ENCODE measurements at places on chromosomes 13 and 19.

- no peak for DNase-seq
Observed at GRCh38 chr19:48554385-48555091, 2.6 kb downstream of the SULT2B1 start.

DNA sequence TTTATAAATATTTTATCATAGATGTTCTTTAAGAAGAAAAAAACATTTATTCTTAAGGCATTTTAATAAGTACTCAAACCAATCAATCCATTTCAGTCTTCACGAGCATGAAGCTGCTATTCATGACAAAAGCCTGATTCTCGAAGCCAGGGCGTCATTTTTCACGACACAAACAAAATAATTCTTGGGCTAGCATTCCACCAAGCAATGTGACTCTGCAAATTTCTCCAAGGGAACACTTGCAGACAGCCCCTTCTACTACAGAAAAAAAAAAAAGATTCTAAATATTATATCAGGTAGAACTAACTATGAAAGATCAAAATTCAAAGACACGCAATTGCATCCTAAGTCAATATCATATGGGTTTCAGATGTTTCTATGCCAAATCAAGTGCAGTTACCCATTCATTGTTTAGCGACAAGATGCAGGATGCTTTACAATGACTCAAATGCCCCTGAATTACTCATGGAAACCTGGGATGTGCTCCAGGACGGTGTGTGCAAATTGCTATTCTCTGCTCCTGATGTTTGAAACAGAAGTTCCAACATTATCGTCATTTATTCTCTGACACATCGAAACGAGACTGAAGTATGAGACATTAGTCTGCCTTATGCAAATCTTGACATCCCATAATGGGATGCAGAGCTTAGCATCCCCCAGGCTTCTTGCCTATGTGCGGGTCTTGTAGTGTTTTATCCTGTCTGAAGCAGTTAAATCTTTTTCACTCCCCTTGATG is 517.7 kb downstream of the MYO16 start:
- DNase-seq: no peak

DNA sequence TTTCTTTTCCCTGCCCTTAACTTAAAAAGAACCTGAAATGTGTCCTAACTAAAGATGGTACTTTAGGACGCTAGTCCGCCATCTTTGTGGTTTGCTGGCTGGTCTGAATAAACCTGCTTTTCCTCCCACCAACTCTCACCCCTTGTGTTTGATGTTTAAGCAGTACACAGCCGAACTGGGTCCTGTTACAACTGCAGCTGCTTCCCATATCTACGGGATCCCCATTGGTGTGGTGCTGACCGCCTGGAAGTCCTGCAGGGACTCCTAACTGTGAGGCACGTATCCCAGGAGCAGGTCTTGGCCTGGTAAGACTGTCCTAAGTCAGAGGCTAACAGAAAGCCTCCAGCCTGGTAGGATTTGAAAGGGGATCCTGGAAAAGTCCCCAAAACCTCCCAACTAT is 40.9 kb upstream of the VSTM2B start:
- no peak for DNase-seq

DNA sequence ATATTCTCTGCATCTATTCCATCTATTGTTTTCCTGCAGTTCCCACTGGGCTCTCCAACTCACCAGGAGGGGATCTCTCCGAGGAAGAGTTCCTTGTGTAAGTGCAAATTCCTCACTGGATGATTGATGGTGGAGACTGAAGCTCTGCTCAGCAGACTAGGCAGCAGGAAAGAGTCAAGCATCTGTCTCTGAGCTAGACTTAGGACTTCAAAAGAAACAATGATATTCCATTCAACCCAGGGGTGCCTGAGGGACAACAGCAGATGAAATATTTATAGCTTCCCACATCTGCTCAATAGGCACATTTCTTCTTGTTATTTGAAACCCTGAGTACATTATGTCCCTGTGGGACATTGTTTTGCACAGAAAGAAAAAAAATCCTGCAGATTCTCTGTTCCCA is at the start of the genes OR7A5 and OR7C1:
Gene OR7A5, minus strand, starts transcription at position 175 of the 400 bp plus-strand sequence. CDS start 6,944 bp downstream, outside the sequence.
Gene OR7C1, minus strand, starts transcription at position 175 of the 400 bp plus-strand sequence. CDS start 35,049 bp downstream, outside the sequence.
- no peak for DNase-seq

DNA sequence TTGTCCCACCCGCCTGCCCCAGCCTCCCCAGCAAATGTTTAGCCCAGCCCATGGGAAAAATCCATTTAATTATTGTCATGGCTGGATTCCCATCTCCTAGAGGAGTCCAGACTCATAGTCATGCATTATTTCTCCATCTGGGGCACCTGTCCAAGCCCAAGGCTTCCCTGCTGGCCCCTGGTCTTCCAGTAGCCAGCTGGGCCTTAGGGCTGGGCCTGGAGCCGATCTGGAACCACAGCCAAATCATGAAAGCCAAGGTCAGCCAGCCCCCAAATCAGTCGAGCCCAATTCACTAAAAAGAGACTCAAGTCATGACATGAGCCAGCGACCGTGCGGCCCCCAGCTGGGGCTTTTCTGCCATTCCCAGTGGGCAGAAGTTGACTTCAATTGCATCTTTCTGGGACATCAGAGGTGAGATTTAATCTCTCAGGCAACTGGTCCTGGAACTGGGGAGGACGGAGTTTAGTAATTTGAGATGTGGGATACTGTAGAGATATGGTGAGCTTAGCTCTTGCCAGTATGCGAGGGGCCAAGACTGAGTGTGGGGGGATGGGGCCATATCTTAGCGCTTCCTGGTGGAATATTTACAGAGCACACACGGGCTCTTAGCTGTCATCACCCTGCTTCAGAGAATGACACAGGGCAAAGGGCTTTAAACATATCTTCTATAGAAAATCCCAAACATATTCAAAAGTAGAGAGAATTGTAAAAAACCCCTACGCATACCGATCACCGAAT is 9.4 kb upstream of the PGLYRP2 start:
- no peak for DNase-seq

GRCh38 chr13:24192057-24192810 is 31.7 kb downstream of the SPATA13 start:
- no peak for DNase-seq

DNA sequence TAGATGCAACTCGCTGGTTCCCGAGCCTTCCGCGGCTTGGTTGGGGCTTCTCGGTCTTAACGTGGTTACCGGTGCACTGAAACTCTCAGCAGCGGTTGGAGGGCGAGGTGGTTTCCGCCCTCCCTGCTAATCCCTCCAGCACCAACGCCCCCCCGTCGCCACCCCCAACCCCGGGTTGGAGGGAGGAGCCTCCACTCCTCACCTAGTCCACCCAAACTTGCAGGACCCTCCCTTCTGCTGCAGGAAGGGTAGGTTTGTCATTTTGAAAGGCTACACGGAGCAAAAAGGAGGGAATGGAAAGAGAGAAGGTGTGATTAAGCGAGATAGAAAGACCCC is 465.0 kb downstream of the ITGBL1 start:
- no peak for DNase-seq

- DNase-seq: no peak
Observed at GRCh38 chr19:38856813-38857212, 7.0 kb upstream of the HNRNPL start.

GRCh38 chr13:55937180-55937579 is 1203.5 kb upstream of the PRR20A start:
- no peak for DNase-seq

DNA sequence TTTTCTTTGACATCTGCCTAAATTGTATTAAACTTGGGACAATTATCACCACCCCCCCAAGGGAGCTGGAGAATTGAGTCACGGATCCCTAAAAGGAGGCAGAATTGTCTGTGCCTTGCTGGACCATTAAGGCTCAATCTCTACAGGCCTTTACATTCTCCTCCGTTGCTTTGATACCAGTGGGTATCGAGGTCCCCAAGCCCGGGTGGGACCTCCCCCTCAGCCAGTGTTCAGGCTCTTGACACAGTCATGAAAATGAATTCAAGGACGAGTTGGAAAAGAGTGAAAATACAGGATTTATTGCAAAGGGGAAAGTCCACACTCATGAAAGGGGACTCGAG is 5.6 kb downstream of the PPP1R15A start:
- no peak for DNase-seq

GRCh38 chr19:17796013-17796837 is 1.3 kb downstream of the B3GNT3 start:
- no peak for DNase-seq

DNA sequence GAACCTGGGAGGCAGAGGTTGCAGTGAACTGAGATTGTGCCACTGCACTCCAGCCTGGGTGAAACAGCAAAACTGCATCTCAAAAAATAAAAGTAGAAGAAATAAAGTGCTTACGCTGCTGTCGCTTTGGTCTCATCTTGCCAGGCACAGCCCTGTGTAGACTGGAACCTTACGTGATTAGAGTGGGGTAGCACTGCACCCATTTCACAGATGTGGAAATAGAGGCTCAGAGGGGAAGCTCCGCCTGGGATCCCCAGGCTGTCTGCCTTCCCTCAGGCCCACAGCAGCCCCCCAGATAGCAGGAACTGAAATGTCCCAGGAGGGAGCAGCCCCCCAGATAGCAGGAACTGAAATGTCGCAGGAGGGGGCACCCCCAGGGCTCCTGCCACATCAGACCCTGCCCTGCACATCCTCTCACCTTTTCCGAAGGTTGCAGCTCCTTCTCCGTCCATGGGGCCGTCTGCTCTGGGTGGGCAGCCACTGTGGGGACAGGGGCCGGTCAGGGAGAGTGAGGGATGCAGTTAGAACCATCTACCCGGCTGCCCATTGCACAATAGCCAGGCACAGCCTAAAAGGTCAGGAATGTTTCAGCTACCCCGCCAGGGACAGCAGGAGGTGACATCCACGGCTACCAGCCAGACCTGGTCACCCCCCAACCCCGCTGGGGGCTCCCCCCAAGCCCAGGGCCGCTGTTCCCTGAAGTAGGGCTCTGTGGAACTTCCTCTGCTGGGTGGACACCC is 1.9 kb downstream of the PLIN4 start:
- DNase-seq: no peak

- DNase-seq: no peak
Observed at GRCh38 chr19:33461256-33462111, 60.1 kb downstream of the PEPD start.

Data from suppressor macrophage treated with lipopolysaccharide for 4 hours (primary cell).